Esophagus squamous epithelium (tissue), 5 donors: ENCODE measurements at places on chromosomes 11 and 22. TPM values are rescaled to one million over a fixed set of nuclear protein-coding genes. Genes with fewer than 3 reads are reported as not detected.

PANX3 gene
- total RNA-seq = not detected

C11orf52 gene
- 4.0 TPM for total RNA-seq

LSP1 gene
- total RNA-seq = 23.3 TPM

CRYBB3 gene
- total RNA-seq = not detected

PGA5 gene
- total RNA-seq = not detected

NELL1 gene
- total RNA-seq = not detected

BRSK2 gene
- 1.3 TPM for total RNA-seq

TSPAN32 gene
- total RNA-seq = not detected

GAB4 gene
- total RNA-seq = not detected

CFAP300 gene
- 2.9 TPM for total RNA-seq

CABP7 gene
- not detected for total RNA-seq

- no peak overlapping the region for H3K4me3 ChIP-seq
- no peaks in the 10 kb centered on the region for H3K36me3 ChIP-seq
- peaks cover 4% of the 10 kb centered on the region for H3K4me1 ChIP-seq
- no peak for DNase-seq
Measured at GRCh38 chr22:36985211-36985889, 33.9 kb downstream of the TST start.

DNA sequence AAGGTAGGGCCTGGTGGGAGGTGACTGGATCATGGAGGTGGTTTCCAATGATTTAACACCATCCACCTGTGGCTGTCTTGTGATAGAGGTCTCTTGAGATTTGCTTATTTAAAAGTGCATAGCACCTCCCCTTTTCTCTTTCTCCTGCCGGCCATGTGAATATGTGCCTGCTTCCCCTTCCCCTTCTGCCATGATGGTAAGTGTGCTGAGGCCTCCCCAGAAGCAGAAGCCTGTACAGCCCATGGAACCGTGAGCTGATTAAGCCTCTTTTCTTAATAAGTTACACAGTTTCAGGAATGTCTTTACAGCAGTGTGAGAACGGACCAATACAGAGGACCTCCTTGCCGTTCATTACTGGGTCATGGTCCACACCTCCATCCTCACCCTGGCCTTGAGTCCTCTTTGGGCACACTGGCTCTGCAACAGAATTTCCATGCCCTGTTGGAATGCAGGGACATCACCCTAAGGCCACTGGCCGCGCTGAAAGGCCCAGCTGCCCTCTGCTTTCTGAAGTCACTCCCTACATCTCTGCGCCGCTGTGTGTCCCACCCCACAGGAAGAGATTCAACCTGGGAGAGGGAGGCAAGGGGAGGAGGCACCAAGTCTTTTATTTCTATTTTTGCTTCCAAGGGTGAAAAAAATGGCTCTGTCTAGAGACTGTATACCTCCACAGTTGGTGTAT lies 49.0 kb upstream of the DKK3 start:
- DNase-seq = no peak
- H3K27ac ChIP-seq = no peak overlapping the region
- peaks cover 9% of the 10 kb centered on the region for H3K4me1 ChIP-seq
- H3K4me3 ChIP-seq = no peak overlapping the region

DNA sequence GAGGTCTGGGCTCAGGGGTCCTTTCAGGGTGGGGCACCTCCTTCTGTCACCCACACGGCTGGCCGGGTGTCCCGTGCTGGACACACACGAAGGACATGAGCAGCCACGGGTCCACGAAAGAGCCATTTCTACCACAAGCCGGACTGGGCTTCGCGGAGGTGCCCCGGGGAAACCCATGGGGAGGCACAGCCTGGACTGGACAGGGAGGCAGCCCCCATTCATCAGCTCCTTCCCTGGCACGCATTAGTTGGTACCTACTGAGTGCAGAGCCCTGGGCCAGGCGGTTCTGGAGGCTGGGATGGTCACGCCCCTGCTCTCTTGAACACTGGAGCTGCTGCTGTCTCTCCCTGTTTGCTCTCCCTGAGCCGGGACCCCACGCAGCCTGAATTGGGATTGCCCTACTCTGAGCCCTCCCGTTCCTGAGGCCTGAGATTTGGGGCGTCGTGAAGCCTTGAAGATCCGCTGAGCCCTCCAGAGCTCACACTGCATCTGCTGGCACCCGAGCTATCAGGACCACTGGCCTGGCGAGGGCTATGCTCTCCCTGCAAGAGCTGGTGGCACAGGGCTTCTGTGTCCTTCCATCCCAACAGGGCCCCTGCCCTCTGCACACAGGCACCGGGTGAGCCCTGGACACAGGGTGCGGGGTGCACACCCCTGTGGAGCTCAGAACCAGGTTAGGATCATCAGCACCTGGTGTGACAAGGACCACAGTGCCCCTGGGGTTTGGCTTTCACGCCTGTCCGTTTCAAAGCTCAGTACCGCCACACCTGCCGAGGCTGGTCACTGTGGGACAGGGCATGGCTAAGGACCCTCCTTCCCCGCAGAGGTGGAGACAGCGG lies 84.6 kb downstream of the MYEOV start:
- no peaks in the 10 kb centered on the region for H3K27me3 ChIP-seq
- no peaks in the 10 kb centered on the region for H3K36me3 ChIP-seq
- DNase-seq = no peak
- peak overlapping the region; percentile 7 for H3K27ac ChIP-seq
- peaks cover 12% of the 10 kb centered on the region for H3K4me1 ChIP-seq
- no peak overlapping the region for H3K4me3 ChIP-seq

GRCh38 chr11:72985645-72986044 lies 156.5 kb downstream of the FCHSD2 start:
- no peaks in the 10 kb centered on the region for H3K36me3 ChIP-seq
- no peak overlapping the region for H3K4me3 ChIP-seq
- no peaks in the 10 kb centered on the region for H3K4me1 ChIP-seq
- no peak for DNase-seq
- H3K27me3 ChIP-seq = no peaks in the 10 kb centered on the region
- no peak overlapping the region for H3K27ac ChIP-seq

DNA sequence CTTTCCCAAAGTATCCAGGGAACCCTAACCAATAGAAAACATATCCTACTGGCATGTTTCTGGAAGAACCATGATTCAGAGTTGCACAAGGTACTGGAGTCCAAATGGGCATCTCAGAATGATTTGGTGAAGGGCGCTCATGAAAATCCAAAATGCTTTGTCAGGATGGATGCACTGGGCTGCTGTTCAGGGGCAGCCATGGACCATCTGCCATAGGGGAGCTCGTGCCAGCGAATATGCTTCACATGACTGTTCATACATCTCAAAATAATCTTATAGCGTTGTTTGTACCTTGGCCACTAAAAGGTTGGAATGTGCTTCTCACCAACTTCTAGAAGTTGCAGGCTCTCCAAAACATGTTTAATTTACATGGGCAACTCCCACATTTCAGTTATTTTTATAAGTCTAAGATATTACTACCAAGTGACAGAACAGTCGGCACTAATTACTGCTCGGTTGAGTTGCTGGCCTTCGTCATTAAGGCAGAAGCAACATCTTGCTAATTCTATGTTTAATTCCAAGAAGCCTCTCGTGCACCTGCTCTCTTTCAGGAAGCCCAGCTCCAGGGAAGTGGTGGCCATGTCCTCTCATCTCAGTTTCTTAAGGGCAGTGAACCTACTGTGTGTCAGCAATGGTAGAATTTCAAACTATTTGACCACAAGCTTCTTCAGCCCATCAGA lies 1497.7 kb downstream of the TBC1D22A start:
- H3K4me1 ChIP-seq = no peaks in the 10 kb centered on the region
- H3K27me3 ChIP-seq = no peaks in the 10 kb centered on the region
- DNase-seq = no peak
- H3K27ac ChIP-seq = no peak overlapping the region

GRCh38 chr11:12287374-12288211 lies 89.8 kb upstream of the PARVA start:
- peak overlapping the region; percentile 87 for H3K27ac ChIP-seq
- peaks cover 18% of the 10 kb centered on the region for H3K4me1 ChIP-seq
- DNase-seq = no peak
- no peaks in the 10 kb centered on the region for H3K27me3 ChIP-seq
- H3K36me3 ChIP-seq = no peaks in the 10 kb centered on the region

- peaks cover 6% of the 10 kb centered on the region for H3K36me3 ChIP-seq
- H3K27ac ChIP-seq = no peak overlapping the region
- no peaks in the 10 kb centered on the region for H3K27me3 ChIP-seq
- no peak for DNase-seq
- no peaks in the 10 kb centered on the region for H3K4me1 ChIP-seq
- no peak overlapping the region for H3K4me3 ChIP-seq
Measured at GRCh38 chr11:6411594-6412031, 7.3 kb downstream of the APBB1 start.

- H3K4me1 ChIP-seq = peaks cover 47% of the 10 kb centered on the region
- H3K27me3 ChIP-seq = no peaks in the 10 kb centered on the region
- H3K4me3 ChIP-seq = no peak overlapping the region
- no peak for DNase-seq
- H3K36me3 ChIP-seq = no peaks in the 10 kb centered on the region
Measured at GRCh38 chr22:19991645-19992451, 24.8 kb downstream of the ARVCF start.

- H3K4me3 ChIP-seq = no peak overlapping the region
- no peaks in the 10 kb centered on the region for H3K36me3 ChIP-seq
- DNase-seq = no peak
- no peak overlapping the region for H3K27ac ChIP-seq
- no peaks in the 10 kb centered on the region for H3K27me3 ChIP-seq
Measured at GRCh38 chr11:79294845-79295731, 145.7 kb downstream of the TENM4 start.

- H3K36me3 ChIP-seq = no peaks in the 10 kb centered on the region
- H3K4me3 ChIP-seq = no peak overlapping the region
- H3K27ac ChIP-seq = no peak overlapping the region
- H3K4me1 ChIP-seq = no peaks in the 10 kb centered on the region
Measured at GRCh38 chr22:48321986-48322545, 1505.6 kb downstream of the BRD1 start.

GRCh38 chr11:790721-791564 lies 1.1 kb upstream of the CEND1 start:
- H3K27me3 ChIP-seq = no peaks in the 10 kb centered on the region
- H3K36me3 ChIP-seq = peaks cover 4% of the 10 kb centered on the region
- no peak overlapping the region for H3K4me3 ChIP-seq
- no peak for DNase-seq
- peaks cover 17% of the 10 kb centered on the region for H3K4me1 ChIP-seq
- H3K27ac ChIP-seq = no peak overlapping the region

DNA sequence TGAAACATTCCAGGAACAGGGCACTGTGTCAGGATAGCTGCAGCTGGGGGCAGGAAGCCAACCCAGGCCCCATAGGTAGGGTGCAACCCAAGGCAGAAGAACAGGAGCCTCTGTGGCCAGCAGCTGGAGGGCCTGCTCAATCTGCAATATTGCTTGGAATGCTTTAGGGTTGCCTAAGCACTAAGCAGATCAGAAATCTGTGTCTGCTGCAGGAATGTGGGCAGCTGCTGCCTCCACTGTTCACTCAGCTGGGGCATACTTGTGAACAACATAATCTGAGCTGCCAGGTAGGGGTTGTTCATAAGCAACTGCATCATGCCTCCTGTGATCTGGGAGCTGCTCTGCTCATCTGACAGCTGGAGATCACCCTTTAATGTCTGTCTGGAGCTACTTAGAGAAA lies 1.7 kb downstream of the UBQLNL start:
- H3K4me1 ChIP-seq = no peaks in the 10 kb centered on the region
- H3K36me3 ChIP-seq = no peaks in the 10 kb centered on the region
- H3K27me3 ChIP-seq = no peaks in the 10 kb centered on the region

- H3K4me3 ChIP-seq = no peak overlapping the region
- no peaks in the 10 kb centered on the region for H3K36me3 ChIP-seq
- no peaks in the 10 kb centered on the region for H3K4me1 ChIP-seq
- no peak for DNase-seq
- peaks cover 37% of the 10 kb centered on the region for H3K27me3 ChIP-seq
- no peak overlapping the region for H3K27ac ChIP-seq
Measured at GRCh38 chr22:22770280-22770871, 117.2 kb upstream of the IGLL5 start.

DNA sequence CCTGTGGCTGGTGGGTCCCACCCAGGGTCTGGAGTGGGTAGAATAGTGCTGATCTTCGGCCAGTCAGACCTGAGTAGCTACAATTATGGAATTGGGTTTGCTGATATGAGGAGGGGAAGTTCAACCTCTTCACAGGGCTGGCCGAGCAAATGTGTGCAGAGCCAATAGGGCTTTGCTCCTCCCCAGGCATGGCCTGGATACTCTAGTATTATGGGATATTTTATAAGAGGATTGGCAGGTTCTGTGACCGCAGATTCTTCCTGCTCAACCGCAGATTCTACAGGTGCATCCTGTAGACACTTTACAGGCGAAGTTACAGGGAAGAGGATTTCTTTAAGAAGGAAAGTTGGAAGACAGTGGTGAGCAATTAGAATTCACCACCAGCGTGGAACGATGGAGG lies 44.3 kb downstream of the TBC1D22A start:
- no peak overlapping the region for H3K4me3 ChIP-seq
- peaks cover 6% of the 10 kb centered on the region for H3K4me1 ChIP-seq
- no peaks in the 10 kb centered on the region for H3K27me3 ChIP-seq
- no peak for DNase-seq
- H3K27ac ChIP-seq = no peak overlapping the region

- peaks cover 36% of the 10 kb centered on the region for H3K4me1 ChIP-seq
- DNase-seq = no peak
- no peaks in the 10 kb centered on the region for H3K27me3 ChIP-seq
- no peak overlapping the region for H3K27ac ChIP-seq
- H3K36me3 ChIP-seq = no peaks in the 10 kb centered on the region
- H3K4me3 ChIP-seq = no peak overlapping the region
Measured at GRCh38 chr11:34245041-34245440, 112.8 kb downstream of the ABTB2 start.

GRCh38 chr11:64787526-64788320 lies 9.4 kb upstream of the SF1 start:
- H3K4me1 ChIP-seq = no peaks in the 10 kb centered on the region
- no peaks in the 10 kb centered on the region for H3K36me3 ChIP-seq
- no peak for DNase-seq
- no peaks in the 10 kb centered on the region for H3K27me3 ChIP-seq
- no peak overlapping the region for H3K4me3 ChIP-seq

- no peak overlapping the region for H3K4me3 ChIP-seq
- DNase-seq = no peak
- H3K36me3 ChIP-seq = peaks cover 4% of the 10 kb centered on the region
- no peaks in the 10 kb centered on the region for H3K4me1 ChIP-seq
- no peaks in the 10 kb centered on the region for H3K27me3 ChIP-seq
Measured at GRCh38 chr11:107496011-107496410, 38.4 kb upstream of the CWF19L2 start.

GRCh38 chr11:115522302-115522701 lies 18.1 kb upstream of the CADM1 start:
- H3K36me3 ChIP-seq = no peaks in the 10 kb centered on the region
- H3K27ac ChIP-seq = no peak overlapping the region
- no peak for DNase-seq
- H3K4me1 ChIP-seq = no peaks in the 10 kb centered on the region
- H3K27me3 ChIP-seq = no peaks in the 10 kb centered on the region
- H3K4me3 ChIP-seq = no peak overlapping the region

DNA sequence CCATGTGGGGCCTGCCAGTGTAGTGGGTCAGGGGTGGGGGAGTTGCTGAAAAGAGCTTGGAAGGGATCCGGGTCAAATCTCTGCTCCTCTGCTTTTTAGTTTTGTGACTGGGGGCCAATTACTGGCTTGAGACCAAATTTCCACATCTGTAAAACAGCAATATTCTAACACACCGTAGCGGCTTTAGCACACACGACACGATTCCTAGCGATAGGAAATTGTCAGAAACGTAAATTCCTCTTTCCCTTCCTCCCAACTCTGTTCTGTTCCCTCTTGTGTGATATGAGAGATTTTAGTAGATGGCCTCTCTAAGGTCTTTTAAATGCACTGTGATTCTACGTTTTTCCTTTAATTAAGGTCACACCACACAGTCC lies 71.9 kb downstream of the MICAL2 start:
- H3K4me3 ChIP-seq = no peak overlapping the region
- H3K27me3 ChIP-seq = no peaks in the 10 kb centered on the region
- peak overlapping the region; percentile 57 for H3K27ac ChIP-seq
- DNase-seq = no peak

- no peaks in the 10 kb centered on the region for H3K4me1 ChIP-seq
- peaks cover 44% of the 10 kb centered on the region for H3K36me3 ChIP-seq
- no peak overlapping the region for H3K4me3 ChIP-seq
- no peaks in the 10 kb centered on the region for H3K27me3 ChIP-seq
- H3K27ac ChIP-seq = no peak overlapping the region
Measured at GRCh38 chr11:117394221-117394925, 66.7 kb downstream of the CEP164 start.
